ENCODE measurements at places on chromosomes 2 and 18. TPM values are rescaled to one million over a fixed set of nuclear protein-coding genes. Genes with fewer than 3 reads are reported as not detected.

The LHCGR gene
- not detected for total RNA-seq

The CFAP53 gene
- 0.61 TPM for total RNA-seq

The STPG4 gene
- total RNA-seq: 0.22 TPM

The ANKAR gene
- 3.2 TPM for total RNA-seq

The PER2 gene
- total RNA-seq: 10.7 TPM

The SP110 gene
- total RNA-seq: 152 TPM

The LIMS4 gene
- total RNA-seq: 0.59 TPM

The BOLL gene
- not detected for total RNA-seq

The FHOD3 gene
- not detected for total RNA-seq

The ALPI gene
- not detected for total RNA-seq

The IL37 gene
- 0.39 TPM for total RNA-seq

The GPC1 gene
- total RNA-seq: 5.4 TPM

The THOC1 gene
- total RNA-seq: 56.4 TPM

The ACVR1 gene
- total RNA-seq: 38.5 TPM

The AOX1 gene
- 0.32 TPM for total RNA-seq

The ABCG5 gene
- total RNA-seq: not detected

The TMEM169 gene
- 2.1 TPM for total RNA-seq

The HADHA gene
- total RNA-seq: 101 TPM

The TLX2 gene
- total RNA-seq: 1.2 TPM

The AQP12B gene
- total RNA-seq: not detected

The COQ10B gene
- 30.4 TPM for total RNA-seq

The MGAT4A gene
- 120 TPM for total RNA-seq

The LAMA3 gene
- not detected for total RNA-seq

The PDK1 gene
- total RNA-seq: 22.0 TPM

The EGR4 gene
- total RNA-seq: 0.27 TPM

The NTSR2 gene
- total RNA-seq: not detected

The TXNDC2 gene
- total RNA-seq: not detected

The TGFA gene
- total RNA-seq: 0.05 TPM

The MEIS1 gene
- not detected for total RNA-seq

The DYNAP gene
- total RNA-seq: not detected

The DHRS9 gene
- total RNA-seq: 0.12 TPM

The CCL20 gene
- not detected for total RNA-seq

The NEB gene
- 0.12 TPM for total RNA-seq

The DYSF gene
- total RNA-seq: 0.17 TPM

The ZNF396 gene
- total RNA-seq: 0.54 TPM

The EMX1 gene
- not detected for total RNA-seq

The ZNG1B gene
- 36.2 TPM for total RNA-seq

The OSR1 gene
- total RNA-seq: not detected
